Amniotic epithelial cell (primary cell): ENCODE measurements at places on chromosomes 7 and 10.

- no peak for DNase-seq
Measured at GRCh38 chr7:100496509-100496908, 12.8 kb downstream of the NYAP1 start.

- DNase-seq, result peak; percentile 93
Measured at GRCh38 chr7:90625562-90625961, 29.4 kb downstream of the CDK14 start.

DNA sequence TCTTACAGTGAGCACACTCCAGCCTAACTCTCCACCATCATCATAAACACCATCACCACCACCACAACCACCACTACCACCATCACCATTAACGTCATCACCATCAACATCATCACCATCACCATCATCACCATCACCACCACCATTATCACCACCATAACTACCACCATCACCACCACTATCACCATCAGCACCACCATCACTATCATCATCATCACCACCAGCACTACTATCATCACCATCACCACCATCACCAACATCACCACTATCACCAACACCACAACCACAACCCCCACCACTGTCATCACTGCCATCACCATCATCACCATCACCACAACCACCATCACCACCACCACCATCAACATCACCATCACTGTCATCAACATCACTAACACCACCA, 279.0 kb upstream of the TCERG1L start:
- no peak for DNase-seq

- DNase-seq, result peak; percentile 58
Measured at GRCh38 chr10:122051609-122052385, 62.8 kb downstream of the TACC2 start.

GRCh38 chr7:8213381-8213780, 48.6 kb downstream of the ICA1 start:
- DNase-seq, result no peak

DNA sequence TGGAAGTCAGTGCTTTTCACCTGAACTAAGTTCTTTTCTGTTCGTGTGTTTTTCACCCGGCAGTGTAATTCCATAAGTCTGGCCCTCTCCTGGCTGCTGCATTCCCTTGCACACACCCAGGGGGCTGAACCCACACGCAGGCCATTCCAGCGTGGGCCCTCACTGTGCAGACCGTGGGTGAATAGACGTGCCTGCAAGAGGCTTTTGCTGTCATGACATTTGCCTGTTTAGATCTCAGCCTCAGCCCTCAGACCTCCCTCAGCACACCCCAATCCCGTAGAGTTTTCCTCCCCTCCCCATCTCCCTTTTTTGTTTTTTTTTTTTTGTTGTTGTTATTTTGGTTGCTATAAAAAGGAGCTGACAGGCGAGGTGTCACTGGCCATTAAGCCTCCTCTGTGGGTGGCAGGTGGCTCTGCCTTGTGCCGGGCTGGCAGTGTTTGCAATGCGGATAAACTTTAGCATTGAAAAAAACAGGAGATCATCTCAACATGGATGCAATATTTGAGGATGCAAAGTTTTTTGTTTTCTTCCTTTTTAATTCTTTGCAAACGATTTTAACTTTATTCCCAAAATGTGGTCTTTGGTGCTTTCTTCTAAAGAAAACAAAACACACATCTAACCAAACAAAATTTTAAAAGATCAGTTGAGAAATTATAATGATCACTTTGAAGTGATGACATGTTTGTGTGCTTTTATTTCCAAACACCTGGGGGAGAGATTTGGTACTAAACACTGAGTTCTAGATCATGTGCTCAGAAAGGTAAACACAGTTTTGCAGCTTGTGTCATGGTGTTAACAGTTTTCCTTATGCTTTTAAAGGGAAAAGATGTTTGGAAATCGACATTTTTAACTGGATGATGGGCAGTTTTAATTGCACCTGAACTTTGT, 58.8 kb downstream of the WDR37 start:
- no peak for DNase-seq

DNA sequence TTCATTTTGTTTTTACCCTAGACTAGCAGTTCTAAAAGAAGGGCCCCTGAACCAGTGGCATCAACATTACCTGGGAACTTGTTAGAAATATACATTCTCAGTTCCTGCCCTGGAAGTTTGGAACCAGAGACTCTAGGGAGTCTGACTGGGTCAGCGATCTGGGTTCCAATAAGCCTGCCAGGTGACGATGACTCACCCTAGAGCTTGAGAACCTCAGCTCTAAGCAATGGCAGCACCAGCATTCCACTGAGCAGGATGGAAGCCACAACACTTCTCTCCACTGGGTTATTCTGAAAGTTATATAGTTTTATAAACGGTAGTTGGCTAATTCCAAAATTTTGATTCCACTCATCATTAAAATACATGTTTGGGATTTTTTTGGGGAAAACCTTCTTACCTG, 97.0 kb upstream of the AMPH start:
- DNase-seq, result peak; percentile 5

DNA sequence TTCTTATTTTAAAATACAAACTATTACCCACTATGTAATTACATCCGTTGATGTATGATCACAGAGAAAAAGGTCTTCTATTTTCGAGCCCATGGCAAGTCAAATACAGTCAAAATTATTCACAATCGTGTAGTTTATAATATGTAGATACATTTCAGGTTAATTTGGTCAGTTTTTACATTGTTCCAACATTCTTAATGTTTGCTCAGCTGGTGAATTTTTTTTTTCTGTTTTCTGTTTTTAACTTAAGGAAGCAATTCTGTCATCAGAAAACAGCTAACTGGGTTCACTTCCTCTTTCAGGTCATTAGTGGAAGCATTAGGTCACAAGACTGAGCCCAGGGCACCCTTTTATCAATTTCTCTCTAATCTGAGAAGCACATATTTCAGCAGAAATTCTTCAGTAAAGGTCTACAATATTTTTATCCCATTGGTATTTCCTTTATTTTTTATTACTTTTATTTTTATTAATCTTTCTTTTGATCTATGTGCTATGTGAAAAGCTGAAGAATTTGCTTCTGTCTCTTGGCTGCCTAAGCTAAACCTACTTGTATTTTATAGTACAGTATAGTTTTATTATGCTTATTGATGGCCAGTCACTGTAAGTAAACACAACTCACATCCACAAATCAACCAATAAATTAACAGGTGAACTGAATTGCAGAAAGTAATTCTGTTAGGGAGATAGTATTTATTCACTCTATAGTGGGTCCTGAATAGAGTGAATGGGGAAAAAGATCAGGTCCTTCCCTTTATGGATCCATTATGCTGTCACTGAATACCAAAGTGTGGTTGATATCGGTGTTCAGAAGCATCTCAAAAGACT, 84.6 kb downstream of the ICA1 start:
- no peak for DNase-seq

DNA sequence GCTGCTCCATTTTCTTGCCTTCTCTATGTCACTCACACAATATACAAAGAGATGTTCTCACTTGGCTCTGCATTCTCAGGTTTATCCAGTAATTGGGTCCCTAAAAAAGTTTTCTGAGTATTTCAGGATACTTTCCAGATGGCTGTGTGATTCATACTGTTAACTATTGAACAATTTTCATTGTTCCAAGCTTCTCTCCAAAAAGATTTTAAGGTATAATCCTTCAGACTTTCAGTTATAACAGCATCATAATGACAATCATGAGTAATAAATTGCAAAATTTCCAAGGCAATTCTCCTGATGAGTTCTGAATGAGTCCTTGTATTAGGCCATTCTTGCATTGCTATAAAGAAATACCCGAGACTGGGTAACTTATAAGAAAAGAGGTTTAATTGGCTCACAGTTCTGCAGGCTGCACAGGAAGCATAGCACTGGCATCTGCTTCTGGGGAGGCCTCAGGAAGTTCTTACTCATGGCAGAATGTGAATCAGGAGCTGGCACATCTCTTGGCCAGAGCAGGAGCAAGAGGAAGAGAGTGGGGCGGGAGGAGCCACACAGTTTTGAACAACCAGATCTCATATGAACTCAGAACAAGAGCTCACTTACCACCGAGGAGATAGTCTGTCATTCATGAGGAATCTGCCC, 148.1 kb downstream of the SLC16A9 start:
- no peak for DNase-seq

GRCh38 chr10:59036311-59037017, 140.0 kb upstream of the PHYHIPL start:
- no peak for DNase-seq

DNA sequence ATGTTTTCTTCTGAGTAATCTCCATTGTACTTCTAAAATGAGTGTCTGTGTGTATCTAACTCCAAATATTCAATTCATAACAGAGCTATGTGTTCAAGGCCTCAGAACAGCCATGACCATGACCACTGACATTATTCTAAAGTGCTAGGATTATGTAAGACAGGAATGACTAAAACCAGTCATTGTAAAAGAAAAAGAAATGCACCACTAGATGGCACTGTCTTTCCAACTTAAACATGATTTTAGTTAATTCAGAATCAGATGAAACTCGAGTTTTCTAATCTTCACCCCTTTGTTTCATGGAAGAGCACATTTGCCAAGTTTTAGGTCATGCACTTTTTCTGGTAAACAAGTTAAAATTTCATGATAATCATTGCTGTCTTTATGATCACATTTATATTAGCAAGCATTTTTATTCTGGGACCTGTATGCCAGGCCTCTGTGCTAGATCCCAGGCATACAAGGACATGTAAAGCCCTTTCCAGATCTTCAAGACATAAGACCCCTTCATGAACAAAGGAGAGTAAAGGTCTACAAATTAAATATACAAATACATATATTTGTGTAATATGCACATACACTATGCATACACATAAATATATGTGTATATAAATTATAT, 26.1 kb upstream of the RSU1 start:
- peak; percentile 87 for DNase-seq

DNA sequence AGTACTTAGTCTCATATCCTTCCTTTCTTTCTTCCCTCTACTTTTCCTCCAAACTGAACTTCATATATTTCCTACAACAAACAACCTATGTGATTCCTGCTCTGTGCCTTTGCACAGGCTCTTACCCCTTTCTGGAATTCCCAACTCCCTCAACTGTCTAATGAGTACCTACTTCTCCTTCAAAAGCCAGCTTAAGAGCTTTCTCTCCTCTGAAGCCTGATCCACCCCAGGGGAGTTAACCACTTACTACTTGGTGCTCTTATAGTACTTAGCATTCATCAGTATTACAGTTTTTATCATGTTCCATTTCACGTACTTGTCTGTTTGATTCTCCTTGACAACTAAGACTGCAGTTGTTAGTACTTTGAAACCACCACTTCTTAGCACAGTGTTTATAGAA, 246.1 kb downstream of the LRRTM3 start:
- no peak for DNase-seq

DNA sequence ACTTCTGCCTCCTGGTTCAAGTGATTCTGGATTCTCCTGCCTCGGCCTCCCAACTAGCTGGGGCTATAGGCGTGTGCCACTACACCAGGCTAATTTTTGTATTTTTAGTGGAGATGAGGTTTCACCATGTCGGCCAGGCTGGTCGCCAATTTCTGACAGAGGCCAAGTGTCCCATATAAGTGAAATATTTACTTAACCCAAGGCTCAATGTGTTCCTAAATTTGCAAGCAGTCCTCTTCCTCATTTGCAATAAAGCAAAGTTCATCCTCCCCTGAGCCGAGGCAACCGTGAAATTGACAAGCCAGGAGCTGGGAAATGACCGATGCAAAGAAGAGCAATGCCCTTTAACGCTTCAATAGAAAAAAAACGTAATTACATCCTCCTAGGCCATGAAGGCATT, 347.7 kb downstream of the FRMD4A start:
- no peak for DNase-seq

- no peak for DNase-seq
Measured at GRCh38 chr10:61789031-61789430, 112.5 kb upstream of the ARID5B start.

DNA sequence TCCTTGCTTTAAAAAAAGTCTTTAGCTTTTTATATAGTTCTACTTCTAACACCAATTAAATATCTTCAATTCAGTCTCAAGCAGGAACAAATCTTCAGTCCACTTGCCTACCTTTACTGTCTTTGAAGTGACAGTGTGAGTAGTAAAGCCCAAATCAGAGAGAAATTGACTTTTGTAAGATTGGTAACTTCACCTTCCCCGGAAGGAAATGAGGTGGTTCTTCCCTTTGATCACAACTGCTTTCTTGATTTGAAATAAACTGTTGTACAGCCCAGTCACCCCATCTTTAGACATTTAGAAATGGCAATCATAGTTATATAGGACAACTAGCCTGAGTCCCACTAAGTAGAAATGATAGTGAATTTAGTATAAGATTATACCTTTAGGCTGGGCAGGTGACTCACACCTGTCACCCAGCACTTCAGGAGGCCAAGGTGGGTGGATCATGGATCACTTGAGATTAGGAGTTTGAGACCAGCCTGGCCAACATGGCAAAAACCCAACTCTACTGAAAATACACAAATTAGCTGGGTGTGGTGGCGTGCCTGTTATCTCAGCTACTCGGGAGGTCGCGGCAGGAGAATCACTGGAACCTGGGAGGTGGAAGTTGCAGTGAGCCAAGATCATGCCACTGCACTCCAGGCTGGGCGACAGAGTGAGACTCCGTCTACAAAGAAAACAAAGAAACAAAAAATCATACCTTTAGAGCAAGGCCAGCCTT, 4.7 kb downstream of the FAS start:
- no peak for DNase-seq

DNA sequence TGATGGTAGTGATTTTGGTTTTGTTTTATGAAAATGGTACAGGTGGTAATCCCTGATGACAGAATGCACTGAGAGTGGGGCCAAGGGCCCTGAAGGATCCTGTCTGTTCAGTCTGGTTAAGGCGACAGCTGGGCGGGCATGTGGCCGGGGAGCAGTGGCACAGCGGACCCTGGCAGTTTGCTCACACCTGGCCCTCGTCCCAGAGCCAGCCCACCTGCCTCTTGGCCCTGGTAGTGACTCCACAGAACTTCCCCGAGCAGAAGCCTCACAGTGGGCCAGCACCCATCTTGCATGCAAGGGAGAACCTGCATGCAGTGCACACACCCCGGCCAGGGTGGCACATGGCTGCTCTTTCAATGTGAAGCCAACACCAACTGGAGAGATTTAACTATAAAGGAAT, 82.8 kb downstream of the ALOX5 start:
- DNase-seq, result no peak

DNA sequence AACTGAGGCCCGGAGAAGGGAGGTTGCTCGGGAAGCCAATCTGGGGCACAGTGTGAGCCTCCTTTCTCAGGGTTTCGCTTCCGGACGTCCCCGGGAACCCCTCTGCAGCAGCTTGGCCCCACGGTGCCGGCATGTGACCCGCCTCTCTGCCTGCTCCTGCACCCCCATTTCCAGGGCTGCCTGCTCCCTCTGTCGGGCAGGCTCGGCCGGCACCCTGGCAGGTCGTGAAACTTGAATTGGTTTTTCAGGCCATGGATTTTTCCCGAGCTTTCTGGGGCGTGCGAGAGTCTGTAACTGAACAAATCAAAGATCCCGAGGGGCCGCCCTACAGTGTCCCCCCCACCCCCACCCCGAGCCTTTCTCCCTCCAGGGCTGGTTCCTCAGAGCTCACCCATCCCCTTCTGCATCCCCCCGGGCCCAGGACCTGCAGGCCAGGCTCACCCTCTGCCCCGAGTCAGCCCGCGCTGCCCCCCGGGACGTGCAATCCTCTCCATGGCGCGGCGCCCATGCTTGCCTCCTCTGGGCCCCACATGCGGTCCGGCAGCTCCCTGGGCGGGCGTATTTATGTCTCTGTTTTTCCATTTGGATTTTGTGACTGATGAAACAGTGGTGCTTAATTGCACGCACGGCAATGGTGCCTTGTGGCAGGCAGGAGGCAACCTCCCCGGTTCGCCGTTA, 58.1 kb downstream of the UNCX start:
- DNase-seq, result no peak
